ENCODE measurements at places on chromosomes 6 and 20.

DNA sequence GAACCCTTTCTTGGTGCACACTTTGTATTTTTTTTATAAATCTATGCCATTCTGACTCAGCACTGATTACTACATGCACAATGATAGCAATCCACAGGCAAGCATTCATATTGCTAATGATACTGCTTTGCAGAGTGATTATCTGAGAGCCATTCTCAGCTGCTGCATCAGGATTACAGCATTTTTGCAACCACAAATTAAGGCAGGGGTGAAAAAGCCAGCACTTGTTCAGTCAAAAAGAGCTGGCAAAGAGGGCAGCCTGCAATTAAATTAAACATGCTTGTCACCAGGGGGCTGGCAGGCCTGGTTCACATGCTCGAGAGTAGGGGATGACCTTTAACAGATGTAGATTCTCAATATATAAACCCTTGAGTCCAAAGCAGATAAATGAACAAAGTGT is 40.7 kb upstream of the SLC17A4 start:
- no peak for DNase-seq

GRCh38 chr20:38931984-38932383 is 5.8 kb downstream of the FAM83D start:
- DNase-seq: no peak

DNA sequence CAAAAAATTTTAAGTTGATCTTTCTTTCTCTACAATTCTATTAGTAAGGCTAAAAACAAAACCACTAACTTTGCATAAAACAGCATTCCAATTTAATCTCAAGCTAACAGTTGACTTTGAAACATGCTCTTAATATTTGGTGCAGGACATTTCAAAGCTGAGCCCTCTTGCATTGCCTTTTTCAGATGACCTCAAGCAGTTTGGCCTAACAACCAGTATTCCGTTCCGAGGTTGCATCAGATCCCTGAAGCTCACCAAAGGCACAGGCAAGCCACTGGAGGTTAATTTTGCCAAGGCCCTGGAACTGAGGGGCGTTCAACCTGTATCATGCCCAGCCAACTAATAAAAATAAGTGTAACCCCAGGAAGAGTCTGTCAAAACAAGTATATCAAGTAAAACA is 194.0 kb downstream of the ARHGAP18 start:
- no peak for DNase-seq

DNA sequence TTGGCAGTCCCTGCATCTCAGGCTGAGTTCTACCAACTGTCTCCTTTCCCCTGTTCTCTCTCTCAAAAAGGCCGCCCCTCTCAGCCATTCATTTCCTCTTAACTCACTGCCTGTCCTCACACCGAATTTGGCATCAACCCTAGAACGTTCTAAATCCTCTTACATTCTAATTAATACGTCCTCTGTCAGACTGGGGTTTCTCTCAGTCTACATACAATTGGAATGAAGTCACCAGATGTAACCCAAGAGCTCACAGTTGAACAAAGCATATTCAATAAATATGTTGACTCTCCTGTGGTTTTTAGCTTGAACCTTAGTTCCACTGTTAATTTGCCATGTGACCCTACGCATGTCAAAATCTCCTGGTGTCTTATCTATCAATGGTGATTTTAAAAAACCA is 269.6 kb downstream of the CLIC5 start:
- DNase-seq: no peak

All from activated CD4-positive, CD25-positive, alpha-beta regulatory T cell treated with anti-CD3 and anti-CD28 coated beads, Interleukin-2, amount 50 U/mL, for 72 hours (primary cell).